ENCODE measurements at places on chromosomes 4 and X.

DNA sequence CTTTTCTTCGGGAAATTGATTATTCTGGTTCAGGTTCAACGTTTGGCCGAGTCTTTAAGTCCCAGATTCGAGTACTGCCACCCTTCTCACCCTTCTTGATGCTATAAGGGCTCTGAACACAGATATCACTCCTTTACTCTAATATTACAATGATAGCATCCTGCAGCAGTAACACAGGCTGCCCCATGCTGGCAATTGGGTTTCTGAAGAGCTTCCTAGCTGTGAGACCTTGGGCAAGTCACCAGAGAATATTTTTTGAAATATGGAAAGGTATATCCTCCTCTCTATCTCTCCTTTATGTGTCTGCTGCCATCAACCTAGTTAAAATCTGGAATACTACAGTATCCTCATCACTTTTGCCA lies 297 bp upstream of the MTMR8 start:
- DNase-seq, result no peak

DNA sequence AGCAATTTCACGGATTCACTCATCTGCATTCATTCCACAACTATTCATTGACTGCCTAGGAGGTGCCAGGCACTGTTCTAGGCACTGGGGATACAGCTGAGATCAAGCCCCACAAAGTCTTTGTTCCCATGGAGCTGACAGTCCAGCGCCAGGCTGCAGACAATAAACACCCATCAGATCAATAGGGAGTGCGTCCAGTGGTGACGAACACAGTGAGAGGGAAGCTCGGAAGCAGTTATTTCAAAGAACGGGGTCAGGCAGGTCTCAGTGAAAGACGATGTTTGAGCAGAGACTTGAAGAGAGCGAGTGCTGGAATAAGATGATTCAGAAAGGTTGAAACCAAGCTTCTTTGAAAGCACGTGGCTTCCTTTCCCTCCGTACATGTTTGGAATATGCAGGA lies 167.2 kb downstream of the EVC2 start:
- no peak for DNase-seq

DNA sequence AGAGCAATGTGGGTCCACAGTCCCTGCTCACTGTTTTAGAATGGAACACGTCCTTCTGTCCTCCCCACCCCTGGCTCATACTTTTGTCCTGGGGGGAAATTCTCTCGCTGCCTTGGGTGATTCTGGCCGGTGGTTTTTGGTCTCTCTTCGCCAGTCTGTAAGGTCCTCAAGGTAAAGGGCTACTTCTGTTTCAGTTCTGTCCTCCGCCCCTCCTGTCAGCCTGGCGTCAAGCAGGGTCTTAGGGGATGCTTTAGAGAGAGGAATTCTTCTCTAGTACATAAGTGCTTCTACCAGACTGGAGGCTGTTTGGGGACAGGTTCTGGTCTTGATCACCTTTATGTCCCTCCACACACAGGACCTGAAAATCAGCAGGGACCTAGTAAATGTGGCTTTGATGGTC lies 617 bp upstream of the MRFAP1L1 start:
- DNase-seq, result no peak

GRCh38 chr4:5824227-5824626 lies 68.7 kb downstream of the CRMP1 start:
- DNase-seq, result no peak

DNA sequence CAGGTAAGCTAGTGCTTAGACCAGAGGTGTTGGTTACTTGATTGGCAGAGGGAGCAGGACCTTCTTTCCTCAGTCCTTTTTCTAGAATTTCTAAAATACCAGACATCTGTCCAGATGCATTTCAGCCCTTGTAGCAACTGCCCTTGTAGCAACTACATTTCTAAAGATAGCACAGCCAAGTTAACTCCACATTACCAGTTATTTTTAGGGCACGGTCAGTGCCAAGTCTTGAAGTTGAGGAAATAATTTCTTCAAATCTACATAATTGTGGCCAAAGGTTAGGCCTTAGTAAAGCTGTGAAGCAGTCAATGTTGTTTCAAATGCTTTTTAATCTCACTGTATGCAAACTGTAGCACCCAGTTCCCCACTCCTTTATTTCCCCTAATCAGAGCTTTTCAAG lies 62.9 kb downstream of the MID1IP1 start:
- DNase-seq, result no peak

DNA sequence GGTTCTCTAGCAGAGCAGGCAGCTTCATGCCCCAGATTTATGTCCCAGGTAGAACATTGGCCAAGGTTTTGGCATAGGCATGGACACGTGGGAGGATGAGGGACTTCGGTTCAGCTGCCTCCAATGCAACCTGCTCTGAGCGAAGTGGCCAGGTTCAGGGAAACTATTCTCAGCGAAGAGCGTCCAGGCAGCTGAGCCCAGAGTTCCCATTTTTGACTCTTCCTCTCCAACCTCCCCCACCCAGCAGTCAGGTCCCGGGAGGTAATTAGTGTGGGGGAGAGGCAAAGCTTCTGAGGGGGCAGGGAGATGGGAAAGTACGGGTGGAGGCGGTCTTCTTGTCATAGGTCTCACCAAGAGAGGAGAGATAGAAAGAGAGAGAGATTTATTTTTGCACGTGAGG lies 1.0 kb downstream of the GABRA4 start:
- DNase-seq, result no peak

- DNase-seq, result no peak
Observed at GRCh38 chr4:119626943-119627266, 1.7 kb downstream of the PDE5A start.

GRCh38 chrX:137052643-137053235 lies 18.9 kb upstream of the GPR101 start:
- DNase-seq, result no peak

DNA sequence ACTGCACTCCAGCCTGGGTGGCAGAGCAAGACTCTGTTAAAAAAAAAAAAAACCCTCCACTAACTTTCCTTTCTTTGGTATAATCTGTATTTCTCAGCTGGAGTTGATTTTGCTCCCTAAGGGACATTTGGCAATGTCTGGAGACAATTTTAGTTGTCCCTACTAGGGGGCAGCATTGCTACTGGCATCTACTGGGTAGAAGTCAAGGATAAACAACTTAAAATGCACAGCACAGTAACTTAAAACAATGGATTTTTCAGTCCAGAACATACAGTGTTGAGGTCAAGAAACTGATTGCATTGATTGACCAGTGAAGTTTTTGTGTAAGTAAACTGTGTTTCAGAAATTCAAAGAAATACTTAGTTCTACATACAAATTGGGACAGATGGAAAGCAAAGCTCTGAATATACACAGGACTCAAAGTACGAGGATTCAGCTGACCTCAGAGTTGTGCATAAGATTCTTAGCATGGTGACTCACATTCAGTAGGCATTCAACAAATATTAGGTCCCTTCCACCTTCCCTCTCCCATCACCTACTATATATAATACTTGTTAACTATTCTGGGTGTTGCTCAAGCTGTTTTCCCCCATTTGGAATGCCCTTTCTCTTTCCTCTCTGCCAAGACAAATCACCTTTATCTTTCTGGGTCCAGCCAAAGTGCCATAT lies 8.8 kb downstream of the DDX53 start:
- no peak for DNase-seq

DNA sequence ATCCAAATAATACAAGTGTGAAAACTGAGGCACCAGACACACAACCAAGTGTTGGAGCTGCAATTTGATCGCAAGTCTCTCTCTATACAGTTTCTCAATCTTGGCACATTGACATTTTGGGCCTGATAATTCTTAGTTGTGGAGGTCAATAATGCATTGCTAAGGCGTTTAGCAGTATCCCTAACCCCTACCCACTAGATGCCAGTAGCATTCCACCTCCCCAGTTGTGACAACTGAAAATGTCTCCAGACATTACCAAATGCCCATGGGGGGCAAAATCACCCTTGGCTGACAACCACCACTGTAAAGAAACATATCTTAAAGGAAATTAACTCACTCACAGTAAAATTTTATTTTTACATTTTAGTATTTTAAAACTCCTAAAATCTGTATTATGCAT lies 4.2 kb downstream of the NR3C2 start:
- no peak for DNase-seq

DNA sequence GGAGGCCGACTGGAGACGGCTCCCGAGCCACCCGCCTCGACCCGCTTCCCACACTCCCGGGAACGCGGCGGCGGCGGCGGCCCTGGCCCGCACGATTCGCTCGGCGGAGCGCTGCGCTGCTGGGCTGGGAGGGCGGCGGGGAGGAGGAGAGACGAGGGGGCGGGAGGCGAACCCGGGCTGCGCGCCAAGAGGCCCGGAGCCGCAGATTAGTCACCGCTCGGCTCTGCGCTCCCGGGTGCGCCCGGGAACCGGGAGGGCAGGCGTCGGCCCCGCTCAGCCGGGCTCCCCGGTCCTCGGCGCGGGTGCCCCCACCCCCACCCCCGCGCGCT lies 11.2 kb upstream of the BCOR start:
- DNase-seq, result peak; percentile 55

DNA sequence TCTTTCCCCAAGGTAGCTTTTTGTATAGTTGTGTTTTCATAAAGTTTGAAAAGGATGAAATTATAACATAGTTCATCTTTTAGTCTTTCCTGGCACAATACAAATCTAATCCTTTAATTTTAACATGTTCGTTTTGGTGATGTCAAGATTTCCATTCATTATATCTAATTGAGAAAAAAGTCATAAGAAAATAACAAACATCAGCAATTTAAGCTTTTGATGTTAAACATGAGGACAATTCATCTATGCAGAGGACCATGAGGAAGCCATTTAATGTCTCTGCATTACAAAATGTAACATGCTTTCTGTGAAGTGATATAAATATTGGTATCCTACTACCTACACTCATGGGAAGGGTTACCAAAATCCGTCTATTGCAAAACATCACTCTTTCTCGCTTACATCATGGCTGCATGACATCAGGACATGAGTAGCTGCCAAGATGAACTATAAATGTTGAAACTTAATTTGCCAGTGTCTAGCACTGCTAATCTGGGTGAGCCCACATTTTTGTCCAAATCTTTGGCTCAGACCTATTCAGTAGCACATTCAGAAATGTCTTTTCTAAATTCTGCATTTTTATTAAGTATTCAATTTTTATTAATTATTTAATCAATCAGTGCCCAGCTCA lies 9.5 kb downstream of the EPGN start:
- no peak for DNase-seq

Measured in lower leg skin (tissue), 4 donors.